ENCODE measurements at places on chromosomes 1 and 21.

GRCh38 chr1:206136241-206136640, 19.1 kb upstream of the AVPR1B start:
- DNase-seq = no peak

GRCh38 chr1:162701286-162701685, 69.0 kb downstream of the DDR2 start:
- DNase-seq = no peak

GRCh38 chr1:48027533-48027835, 30.3 kb upstream of the TRABD2B start:
- DNase-seq = no peak

GRCh38 chr1:18149027-18149641, 41.5 kb downstream of the IGSF21 start:
- DNase-seq = no peak

DNA sequence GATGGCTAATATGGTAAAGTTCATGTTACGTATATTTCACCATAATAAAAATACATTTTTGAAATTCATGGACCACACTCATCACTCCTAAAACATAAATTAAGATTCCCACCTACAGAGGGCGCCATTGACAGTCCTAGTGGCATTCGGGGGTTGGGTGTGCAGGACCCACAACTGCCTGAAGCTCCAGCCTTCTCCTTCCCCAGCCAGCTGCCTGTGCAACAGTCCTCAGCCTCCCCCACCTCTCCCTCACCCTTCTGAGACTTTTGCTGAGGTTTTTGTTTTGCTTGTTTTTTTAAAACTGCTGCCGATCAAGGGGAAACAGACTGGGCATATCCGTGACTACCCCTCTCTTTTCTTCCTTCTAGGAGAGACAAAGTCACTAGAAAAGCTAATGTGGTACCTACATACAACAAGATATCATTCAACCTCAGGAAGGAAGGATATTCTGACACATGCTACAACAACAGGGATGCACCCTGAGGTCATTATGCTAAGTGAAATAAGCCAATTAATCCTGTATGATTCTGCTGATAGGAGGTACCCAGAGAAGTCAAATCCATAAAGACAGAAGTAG, 9.2 kb upstream of the EVA1C start:
- DNase-seq = peak; percentile 41

- DNase-seq = no peak
Observed at GRCh38 chr1:116825720-116826438, 71.6 kb downstream of the CD2 start.

DNA sequence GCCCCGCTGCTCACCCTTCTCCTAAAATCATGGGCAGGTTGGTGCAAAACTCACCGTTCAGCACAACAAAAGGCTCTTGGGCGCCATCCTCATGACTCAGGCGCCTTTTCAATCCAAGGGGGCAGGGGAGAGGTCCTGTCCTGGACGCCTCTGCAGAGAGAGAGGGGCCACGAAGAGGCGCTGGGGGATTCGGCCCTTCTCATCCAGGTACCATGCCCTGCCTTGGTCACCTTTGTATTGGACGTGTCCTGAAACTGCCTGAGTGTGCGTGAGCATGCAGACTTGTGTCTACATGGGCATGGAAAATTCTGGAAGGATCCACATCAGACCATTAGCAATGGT, 53.5 kb downstream of the SLC37A1 start:
- no peak for DNase-seq

- DNase-seq = no peak
Observed at GRCh38 chr21:26067836-26068594, 102.6 kb downstream of the APP start.

DNA sequence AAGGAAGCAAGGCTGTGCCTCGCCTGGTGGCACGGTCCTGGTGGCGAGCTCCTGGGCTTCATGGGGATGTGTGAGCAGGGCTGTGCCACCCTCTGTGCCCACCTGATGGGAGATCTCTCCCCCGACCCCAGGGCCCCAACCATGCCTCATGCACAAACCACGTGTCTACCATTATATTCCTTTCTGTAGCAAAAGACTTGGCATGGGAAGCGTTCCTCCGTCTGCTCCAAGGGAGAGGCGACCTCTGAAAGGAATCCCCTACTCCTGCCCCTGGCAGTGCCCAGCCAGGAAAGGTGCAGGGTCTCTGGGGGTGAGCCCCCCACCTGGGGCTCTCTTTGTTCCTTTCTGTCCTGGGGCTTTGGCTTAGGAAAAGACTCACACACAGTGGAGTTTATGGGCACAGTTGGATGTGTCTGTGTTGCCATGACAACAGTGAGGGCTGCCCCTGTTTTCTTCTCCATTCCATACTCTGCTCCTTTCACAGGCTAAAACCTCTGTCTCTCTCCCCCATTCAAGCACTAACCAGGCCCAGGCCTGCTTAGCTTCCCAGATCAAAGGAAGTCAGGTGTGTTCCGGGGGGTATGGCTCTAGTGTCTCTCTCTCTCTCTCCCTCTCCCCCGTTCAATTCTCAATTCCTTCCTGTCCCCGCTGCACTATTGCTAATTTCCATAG, 21.4 kb upstream of the LRRN2 start:
- no peak for DNase-seq

DNA sequence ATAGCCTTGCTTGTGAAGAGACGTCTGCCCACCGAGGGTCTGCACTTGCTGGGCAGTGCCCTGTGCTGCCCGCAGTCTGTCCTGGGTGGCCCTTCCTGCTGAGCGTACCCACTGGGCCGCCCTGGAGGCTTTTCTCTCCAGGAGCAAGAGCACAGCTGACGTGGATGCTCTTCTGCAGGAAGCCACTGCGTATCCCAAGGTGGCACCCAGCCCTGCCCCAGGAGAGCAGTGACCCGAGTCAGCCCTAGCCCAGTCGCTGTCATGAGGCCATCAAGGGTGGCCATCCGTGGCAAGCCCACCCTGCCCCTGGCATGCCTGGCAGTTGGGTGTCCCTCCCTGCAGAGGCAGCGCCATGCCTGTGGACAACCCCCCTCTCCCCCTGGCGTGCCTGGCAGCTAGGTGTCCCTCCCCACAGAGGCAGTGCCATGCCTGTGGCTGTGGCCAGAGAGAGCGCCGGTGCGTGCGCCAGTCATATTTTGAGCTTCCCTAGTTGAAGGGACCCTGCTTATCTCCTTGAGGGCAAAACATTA, 51.3 kb upstream of the COL6A1 start:
- no peak for DNase-seq

DNA sequence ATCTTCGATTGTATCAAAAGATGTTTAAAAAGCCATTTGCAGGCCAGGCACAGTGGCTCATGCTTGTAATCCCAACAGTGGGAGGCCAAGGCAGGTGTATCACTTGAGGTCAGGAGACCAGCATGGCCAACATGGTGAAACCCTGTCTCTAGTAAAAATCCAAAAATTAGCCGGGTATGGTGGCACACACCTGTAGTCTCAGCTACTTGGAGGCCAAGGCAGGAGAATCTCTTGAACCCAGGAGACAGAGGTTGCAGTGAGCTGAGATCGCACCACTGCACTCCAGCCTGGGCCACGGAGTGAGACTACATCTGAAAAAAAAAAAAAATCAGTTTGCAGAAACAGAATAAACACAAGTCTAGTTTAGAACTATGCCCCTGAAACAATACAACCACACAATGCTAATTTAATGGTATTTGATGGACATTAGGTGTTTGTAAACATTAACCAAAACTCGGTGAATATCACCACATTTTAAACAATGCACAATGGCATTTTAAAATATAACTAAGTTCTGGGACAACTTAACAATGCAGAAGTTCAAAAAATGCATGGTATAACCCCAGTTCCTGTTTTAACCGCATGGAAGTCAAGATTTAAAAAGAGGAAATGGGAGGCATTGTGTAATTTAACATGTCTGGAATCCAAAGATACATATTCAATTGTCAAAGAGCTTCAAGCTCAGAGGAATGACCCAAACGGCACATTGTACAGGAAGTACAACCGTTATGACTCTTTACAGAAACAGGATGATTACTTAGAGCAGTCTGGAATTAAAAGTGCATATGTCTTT, 7.1 kb upstream of the PTTG1IP start:
- no peak for DNase-seq

DNA sequence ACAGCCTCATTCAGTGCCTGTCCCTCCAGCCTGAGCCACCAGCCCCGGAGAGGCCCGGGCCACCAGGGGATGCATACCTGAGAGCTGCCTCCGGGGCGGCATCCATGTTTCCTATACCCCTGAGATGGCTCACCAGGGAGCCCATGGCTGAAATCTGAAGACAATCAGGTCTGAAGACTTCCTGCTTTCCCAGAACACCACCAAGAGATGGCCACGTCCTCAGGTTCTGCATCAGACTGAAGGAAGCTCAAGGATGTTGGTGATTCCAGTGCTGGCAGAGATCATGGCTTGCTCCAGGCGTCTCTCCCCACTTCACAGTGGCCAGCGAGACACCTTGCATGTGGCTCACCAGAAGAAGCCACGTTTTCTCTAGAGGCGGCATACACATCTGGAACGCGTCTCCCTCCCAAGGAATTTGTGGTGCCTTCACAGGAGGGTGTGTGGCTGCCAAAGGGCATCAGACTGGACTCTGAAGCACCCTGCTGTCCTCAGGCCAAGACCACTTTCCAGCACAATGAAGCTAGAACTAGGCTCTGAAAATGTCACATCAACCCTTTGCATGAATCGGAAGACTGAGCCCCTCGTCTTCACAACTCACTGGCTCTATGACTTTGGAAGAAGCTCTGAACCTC, 170.7 kb upstream of the IRF2BP2 start:
- DNase-seq = no peak

DNA sequence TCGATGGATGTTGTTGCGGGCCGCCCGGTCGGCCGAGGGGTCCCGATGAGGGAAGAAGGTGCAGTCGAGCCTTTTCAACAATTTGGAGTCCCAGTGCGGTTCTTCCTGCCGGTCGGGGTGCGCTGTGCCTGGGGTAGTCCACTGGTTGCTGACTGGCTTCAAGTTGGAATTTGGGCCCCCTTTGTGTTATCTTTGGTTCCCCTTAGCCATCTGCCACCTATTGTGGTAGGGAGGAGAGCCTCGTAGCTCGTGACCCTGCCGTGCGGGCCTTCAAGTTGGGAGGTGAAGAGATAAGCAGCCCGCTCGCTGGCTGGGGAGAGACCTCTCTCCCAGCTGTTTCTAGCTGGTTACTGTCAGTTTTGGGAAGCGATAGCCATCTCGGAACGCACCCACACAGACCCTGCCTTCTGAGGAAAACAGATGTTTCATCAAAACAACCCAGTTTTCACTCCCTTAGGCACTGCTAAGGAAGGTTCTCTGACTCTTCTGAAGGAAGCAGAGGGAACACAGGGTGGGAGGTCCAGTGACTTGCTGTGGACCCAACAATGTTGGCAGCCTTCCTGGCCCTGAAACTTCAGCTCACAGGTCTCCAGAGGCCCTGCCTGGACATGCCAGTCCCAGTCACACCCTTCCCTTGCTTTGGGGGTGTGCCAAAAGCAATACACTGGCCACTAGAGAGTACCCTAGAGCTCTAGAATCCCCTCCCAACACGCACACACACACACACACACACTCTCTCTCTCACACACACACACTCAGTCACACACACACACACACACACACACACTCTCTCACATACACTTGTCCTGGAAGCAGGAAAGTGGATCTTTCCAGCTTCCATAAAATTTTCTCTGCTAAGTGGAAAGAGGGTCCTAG, 1.0 kb downstream of the BTG2 start:
- DNase-seq = no peak

DNA sequence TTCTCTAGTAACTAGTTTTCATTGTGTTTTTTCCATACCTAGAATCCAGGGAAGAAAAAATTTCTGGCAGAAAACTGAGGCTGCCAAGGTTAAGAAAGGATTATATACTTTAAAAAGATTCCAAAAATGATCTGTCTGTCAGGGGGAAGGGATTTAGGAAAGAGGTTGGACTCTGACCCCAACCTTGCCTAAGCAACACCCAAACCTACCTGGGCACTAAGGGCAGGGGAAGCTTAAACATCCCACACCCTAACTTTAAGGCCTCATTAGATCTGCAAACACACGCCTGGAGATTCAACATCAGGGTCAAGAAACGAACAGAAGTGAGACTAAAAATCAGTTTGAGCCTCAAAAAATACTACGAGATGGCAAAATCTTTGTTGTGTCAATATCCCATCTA, 19.4 kb downstream of the KDM5B start:
- no peak for DNase-seq

DNA sequence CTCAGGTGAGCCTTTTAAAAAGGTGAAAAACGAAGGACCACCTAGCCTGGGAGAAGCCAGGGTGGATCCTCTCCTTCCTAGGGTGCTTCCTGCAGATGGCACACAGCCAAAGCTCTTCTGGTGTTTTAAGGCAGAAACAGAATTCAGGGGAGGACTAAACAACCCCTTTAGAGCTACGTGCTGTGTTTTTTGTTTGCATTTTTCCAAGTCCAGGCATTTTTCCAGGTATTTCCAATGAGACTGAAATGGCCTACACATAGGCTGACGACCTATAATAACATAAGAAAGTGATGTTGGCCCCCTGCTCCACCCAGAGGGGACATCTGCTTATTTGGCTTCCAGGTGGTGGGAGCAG, 83.8 kb downstream of the CAPZB start:
- DNase-seq = no peak

DNA sequence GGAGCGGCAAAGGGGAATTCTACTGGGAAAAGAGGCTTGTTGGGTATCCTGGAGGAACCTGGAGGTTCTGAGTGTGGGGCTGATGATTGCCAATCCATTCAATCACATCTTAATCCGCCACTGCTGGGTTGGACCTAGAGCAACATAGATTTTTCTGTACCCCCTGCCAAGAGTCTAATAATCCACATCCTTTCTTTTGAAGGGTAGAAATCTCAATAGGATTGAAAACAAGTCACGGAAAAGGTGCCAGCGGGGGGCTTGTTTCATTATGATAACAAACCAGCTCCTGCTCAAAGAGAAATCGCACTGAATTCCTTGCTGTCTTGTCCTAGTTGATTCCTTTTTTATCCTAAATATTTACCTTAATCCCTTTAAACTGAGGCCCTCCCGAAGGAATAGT, 528.5 kb downstream of the ADGRL2 start:
- DNase-seq = no peak

- no peak for DNase-seq
Observed at GRCh38 chr1:113388621-113389358, 1.5 kb upstream of the MAGI3 start.

- DNase-seq = no peak
Observed at GRCh38 chr21:46099476-46099875, 1.6 kb downstream of the COL6A2 start.

- DNase-seq = no peak
Observed at GRCh38 chr1:6359216-6360116, 34.1 kb downstream of the ACOT7 start.

GRCh38 chr1:152752225-152752624, 5.6 kb upstream of the KPRP start:
- DNase-seq = no peak

GRCh38 chr1:186499571-186499970, 38.7 kb upstream of the PDC start:
- no peak for DNase-seq

- no peak for DNase-seq
Observed at GRCh38 chr1:41712695-41713094, 206.0 kb downstream of the HIVEP3 start.

DNA sequence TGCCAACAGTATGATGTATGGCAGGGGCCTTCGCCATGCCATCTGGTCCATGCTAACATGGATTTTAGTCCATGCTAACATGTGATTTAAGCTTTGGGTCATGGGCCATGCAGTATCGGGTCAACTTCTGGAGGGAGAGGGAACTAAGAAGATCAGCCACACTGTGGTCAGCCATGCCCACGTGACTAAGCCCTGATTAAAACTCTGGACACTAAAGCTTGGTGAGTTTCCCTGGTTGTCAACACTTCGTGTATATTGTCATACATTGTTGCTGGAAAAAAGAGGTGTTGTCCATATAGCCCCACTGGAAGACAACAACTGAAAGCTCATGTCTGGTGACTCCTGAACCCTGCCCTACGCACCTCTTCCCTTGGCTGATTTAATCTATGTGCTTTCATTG, 90.5 kb downstream of the SUSD4 start:
- DNase-seq = no peak

- DNase-seq = no peak
Observed at GRCh38 chr1:13823126-13823880, 123.3 kb downstream of the PRDM2 start.

Data from effector CD4-positive, alpha-beta T cell (primary cell).